ENCODE measurements at places on chromosomes 2 and 18.

- DNase-seq: no peak
Measured at GRCh38 chr2:27082773-27083409, 3.7 kb upstream of the KHK start.

- DNase-seq: no peak
Measured at GRCh38 chr2:181859803-181860202, 31.7 kb upstream of the ITPRID2 start.

- DNase-seq: no peak
Measured at GRCh38 chr2:122800781-122801180, 1045.3 kb downstream of the TSN start.

DNA sequence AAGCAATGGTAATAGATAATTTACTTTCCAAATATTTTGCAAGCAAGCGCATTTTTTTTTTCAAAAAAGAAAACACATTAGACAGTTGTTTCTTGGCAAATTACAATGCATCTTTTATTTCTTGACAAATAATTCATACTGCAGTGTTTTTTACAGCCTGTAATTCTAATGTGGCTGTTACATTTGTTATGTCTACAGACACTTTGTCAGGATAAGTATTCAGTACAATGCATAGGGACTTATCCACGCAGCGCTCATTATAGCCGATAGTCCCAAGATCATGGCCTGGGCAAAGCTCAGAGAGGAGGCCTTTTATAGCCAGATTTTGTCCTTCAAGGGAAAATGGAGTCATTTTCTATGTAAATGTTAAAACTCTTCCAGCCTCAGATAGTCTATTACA, 123.0 kb upstream of the FANCL start:
- DNase-seq: no peak

DNA sequence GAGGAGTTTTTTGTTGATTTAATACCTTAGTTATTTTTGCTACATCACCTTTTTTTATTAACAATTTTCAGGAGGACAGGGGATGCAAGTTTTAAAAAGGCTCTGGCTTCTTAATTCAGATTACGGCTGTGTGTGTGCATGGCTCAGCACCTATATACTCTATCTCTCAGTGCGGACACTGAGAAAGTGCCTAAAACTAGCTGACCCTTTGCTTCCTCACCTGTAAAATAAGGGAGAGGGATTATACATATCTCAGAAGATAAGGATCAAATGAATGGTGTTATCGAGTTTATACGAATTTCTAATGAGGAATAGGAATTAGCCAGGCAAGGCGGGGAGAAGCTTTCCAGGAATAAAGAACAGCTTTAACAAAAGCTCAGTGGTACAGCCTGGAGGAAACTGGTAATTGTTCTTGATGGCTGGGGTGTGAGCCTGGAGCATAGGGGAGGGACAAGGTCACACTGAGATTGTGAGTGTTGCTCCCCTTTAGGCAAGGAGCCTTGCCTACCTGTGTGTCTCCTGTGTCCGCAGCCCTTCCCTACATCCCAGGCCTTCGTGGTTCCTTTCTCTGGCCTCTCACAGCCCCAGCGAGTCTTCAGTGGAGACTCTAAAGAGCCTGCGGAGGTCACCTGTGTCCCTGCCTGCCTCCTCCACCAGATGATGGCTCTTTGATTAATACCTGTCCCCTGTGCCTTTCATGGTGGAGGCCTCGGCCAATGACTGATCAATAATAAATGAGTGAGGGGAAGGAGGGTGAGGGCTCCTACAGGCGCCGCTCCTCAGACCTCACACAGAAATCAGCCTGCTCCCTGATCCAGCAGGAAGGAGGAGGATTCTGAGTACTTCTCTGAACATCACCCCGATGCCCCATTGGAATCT, 92.7 kb downstream of the DDX1 start:
- DNase-seq: no peak

GRCh38 chr2:140376686-140377085, 1596.5 kb upstream of the NXPH2 start:
- no peak for DNase-seq

DNA sequence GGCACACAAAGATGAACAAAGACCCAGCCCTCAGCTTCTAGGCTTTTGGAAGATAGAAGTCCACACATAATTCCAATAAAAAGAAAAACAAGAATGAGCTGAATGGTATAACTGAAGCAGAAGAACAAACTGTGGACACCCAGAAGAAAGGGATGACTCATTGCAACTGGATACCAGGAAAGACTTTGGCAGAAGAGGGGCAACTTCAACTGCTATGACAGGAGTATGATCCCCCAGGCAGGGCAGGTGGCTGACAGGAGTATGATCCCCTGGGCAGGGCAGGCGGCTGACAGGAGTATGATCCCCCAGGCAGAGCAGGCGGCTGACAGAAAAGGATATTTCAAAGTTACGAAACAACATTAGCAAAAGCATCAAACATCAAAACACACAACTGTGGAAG, 21.6 kb downstream of the PID1 start:
- no peak for DNase-seq

GRCh38 chr18:28584731-28585130, 407.8 kb upstream of the CDH2 start:
- DNase-seq: no peak

- DNase-seq: no peak
Measured at GRCh38 chr2:163715199-163715598, 20.6 kb downstream of the FIGN start.

GRCh38 chr18:39655341-39655740, 2089.7 kb upstream of the CELF4 start:
- no peak for DNase-seq

DNA sequence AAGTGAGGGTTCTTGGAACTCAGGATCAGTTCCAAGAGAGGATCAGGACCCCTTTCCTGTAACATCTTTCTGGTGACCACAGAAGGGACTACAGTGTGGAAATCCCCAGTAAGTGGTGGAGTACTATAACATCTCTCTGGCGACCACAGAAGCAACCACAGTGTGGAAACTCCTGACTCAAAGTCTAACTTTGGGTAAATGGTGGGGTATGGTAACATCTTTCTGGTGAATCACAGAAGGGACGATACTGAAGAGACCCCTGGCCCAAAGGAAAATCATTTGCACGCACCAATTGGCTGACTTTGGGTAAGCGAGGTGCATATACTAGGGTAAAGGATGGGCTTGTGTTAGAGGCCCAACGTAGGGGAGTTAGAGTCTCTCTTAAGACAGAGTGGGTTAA, 56.3 kb upstream of the GULP1 start:
- no peak for DNase-seq

GRCh38 chr2:216477283-216478035, 21.2 kb upstream of the RPL37A start:
- DNase-seq: no peak

DNA sequence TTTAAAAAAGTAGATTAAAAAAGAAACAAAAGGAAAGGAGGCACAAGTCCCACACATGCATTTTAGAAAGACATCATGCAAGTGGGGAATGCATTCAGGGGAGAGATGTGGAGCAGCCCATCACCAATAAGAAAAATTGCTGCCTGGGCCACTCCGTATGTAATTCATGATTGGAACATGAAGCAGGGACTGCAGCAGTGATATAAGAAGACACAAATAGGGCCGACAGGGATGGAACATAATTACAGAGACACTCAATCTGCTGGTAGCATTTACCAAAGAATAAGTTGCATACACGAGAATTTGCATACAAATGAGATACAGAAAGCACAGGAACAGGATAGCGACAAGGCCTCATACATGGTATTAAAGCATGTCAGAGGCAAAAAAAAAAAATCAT, 6.5 kb upstream of the AFF3 start:
- no peak for DNase-seq

DNA sequence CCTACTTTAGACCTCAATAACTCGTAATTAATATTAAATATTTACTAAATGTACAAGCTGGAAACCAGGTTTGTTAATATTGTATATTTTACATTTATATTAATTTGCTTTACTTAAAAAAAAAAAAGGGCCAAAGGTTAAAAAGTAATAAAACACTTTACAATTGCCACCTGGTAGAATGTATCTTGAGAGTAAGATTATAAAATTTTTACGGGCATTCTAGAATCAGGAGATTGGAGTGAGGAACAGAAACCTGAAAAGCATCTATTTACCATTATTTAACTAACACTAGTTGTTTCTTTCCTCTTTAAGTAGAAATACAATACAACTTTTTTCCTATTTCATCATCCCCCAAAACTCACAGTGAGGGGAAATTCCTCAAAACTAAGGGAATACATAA, 15.6 kb upstream of the STRN start:
- DNase-seq: no peak

GRCh38 chr2:150876251-150876950, 385.3 kb downstream of the RBM43 start:
- no peak for DNase-seq

DNA sequence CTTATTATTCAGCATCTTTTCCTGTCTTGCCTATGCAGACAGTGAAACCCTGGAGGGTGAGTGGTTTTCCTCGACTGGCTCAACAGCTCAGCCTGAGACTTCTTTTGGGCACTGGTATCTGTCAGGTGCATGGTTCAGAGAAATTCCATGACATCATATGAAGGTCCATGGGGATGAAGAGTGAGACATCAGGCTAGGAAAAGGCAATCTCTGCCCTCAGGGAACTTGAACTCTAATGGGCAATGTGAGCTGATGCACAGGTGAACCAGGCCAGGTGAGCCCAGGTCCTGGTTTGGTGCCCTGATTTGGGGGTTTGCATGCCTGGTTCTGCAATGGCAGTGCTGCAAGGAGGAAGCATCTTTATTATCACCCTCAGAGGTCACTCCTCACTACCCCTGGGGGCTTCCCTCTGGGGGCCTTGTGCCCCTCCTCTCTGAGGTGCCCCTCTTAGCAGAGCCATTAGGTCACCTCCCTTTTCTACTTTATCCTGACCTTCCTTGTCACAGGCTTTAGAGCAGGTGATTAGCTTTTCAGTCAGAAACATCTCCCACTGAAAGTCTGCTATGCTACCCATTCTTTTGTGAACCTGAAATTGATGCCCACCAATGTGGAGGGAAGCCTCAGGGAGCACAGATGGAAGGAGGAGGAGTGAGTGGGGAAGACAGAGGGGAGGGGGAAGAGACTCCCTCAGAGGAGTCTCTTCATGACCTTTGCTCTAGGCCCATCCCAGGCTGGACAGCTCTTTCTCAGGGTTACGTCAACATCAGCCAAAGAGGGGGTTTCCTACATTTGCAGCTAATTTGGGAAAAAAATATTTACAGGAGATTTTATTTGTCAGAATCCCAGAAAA, 47.3 kb downstream of the MERTK start:
- DNase-seq: no peak

DNA sequence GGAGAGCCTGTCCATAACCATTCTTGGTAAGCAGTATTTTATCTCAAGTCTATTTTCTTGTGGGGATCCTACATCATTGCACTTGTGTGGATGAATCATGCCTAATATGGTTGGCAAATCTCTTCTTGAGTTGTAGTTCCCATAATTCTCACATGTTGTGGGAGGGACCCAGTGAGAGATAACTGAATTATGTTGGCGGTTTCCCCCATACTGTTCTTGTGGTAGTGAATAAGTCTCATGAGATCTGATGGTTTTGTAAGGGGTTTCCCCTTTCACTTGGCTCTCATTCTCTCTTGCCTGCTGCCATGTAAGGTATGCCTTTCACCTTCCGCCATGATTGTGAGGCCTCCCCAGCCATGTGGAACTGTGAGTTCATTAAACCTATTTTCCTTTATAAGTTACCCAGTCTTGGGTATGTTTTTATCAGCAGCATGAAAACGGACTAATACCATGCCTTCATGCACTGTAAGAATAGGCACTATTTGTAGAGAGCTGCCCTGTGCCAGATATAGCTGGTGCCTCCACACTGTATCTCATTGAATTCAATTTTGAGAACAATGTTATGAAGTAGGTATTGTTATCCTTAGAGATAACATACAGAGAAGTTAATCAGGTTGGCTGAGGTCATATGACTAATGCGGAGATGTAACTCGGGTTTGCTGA, 148.3 kb downstream of the PLCL1 start:
- no peak for DNase-seq

- no peak for DNase-seq
Measured at GRCh38 chr2:209694748-209695147, 76.9 kb upstream of the UNC80 start.

DNA sequence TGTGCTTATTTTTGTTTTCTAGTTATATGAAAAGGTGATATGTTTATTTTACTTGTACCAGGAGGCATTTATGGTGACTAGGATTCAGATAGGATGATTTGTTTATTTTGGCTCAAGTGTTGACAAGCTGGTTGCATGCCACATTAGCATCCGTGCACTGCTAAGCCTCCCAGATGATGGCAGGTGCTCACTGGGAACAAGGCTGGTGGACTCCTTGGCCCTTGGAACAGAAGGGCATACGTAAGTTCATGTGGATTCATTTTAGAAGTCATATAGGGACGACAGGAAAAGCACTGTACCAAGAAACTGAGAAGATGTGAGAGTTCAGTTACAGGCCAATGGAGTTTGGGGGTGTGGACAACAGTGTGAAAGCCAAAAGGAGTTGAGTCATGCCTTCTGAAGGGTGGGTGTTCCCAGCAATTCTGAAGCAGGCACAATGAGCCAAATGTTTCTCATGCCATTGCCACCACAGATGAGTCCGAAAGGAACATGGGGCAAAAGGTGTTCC, 166.2 kb downstream of the PHLPP1 start:
- DNase-seq: peak; percentile 42

- no peak for DNase-seq
Measured at GRCh38 chr2:134227666-134228065, 26.2 kb upstream of the MGAT5 start.

GRCh38 chr2:84388133-84388532, 70.9 kb downstream of the SUCLG1 start:
- DNase-seq: no peak

DNA sequence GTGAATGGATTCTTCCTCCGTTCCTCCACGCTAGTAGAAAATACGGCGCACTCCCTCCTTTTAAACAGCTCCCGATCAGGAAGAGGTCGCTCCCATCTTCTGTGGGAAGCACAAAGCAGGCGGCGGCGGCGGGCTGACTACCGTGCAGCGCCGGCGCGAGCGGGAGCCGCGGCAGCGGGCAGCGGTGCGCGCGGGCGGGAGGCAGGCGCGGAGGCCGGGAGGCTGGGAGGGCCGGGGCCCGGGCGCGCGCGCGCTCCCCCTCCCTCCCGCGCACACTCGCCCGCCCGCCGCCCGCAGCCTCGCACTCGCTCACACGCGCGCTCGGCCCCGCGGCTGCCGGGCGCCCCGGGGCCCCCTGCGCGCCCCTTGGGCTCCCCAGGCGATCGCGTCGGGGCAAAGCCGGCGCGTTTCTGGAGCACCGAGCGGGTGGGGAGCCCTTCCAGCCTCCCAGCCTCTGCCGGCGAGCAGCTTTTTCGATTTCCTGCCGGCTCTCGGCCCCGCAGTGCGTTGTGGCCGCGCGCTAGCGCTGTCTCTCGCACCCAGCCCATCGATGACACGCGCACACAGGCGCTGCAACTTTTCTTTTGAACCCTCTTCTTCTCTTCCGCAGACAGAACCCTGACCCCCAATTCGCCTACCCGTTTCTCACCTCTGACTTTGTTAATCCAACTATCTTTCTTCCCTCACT, at the start of gene SLC8A1:
Gene SLC8A1, minus strand, starts transcription at position 173 of the 688 bp plus-strand sequence.
- DNase-seq: no peak

DNA sequence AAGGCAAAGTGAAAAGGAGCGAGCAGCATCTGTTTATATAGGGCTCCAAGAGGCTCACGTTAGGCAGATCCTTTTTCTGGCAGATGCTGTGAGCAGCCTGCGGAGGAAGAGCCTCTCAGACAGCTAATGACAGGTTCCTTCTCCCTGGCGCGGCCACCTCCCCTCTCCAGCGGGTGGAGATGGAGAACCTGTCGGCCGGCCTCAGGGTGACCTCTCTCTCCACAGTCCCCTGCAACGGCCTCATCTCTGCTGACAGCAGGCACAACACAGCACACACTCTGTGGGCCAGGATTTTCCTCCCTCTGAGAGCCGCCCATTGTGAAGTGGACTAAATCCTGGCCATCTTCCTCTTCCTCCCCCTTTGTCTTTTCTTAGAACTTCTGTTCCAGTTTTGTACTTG, 119.8 kb downstream of the PRKCE start:
- DNase-seq: no peak

- DNase-seq: no peak
Measured at GRCh38 chr2:128299628-128300027, 19.0 kb downstream of the HS6ST1 start.

All from kidney capillary endothelial cell (primary cell).